ENCODE measurements at places on chromosomes 1 and 21.
A peak's percentile ranks its signal among the peaks of the same experiment; 100 is the strongest.

DNA sequence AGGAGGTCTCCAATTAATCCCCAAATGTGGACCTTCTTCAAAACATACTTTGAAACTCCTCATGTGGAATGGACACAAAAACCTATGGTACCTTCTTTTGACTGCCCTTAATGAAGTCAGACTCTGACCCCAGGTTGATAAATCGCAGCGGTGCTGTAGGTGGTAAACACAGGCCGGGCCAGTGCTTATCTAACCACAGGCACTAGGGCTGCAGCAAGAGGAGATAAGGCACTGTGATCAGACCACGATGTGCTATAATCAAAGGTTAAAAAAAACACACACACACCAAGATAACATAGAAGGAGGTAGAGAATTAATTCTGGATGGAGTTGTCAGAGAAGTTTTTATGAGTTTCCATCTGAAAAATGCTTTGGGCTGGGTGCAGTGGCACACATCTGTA lies 52.3 kb upstream of the SIPA1L2 start:
- DNase-seq = no peak

DNA sequence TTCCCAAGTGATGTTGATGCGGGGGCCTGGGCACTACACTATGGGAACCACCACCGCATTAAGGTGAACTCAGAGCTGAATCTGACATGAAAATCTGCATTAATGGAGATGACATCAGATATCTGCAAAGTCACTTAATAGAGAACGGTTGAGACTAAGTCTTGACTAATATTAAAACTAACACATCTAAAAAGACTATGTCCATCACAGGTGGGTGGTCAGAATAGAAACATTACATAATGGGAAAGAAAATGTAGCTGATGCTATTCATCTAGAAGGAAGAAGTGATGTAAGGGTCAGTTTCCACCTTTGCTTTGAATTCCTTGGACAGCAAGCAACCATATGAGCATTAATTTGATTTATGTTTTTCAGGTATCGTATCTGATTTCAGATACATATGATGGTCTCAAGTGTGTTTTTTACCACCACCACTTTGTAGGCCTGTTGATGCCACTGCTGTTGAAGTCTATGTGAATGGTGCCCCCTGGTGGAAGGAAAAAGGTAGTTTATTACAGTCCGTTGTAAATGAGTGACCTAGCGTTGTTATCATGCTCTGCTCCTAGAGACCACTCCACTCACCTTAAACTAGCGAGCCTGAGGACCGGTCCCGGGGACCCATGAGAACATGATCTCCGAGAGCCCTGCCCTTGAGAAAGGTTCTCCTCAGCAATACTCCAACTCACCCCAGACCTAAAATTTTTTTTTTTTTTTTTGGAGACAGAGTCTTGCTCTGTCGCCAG lies 73.5 kb downstream of the BACH1 start:
- DNase-seq = peak; percentile 74

GRCh38 chr1:46686255-46686654 lies 14.6 kb downstream of the TEX38 start:
- DNase-seq = no peak

GRCh38 chr1:22739648-22740385 lies 29.2 kb downstream of the EPHB2 start:
- no peak for DNase-seq

DNA sequence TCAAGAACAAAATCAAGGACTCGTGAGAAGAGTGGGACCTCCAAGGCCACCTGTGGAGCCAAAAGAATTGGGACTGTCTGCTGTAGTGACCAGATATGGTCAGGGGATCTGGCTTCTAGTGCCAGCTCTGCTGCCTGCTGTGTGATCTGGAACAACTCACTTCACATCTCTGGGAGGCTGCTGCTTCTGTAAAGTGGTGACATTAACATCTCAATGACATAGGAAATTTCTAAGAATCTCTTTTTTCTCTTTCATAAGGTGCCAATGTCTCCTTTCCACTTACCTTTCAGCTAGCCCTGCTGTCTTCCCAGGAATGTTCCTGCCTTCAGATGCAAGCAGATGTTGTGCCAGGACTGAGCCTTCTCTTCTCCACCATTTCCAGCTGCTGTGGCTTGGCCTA lies 5.0 kb upstream of the SRSF4 start:
- DNase-seq = no peak

GRCh38 chr1:120178799-120179756 lies 2.8 kb upstream of the SEC22B start:
- no peak for DNase-seq

GRCh38 chr1:6956488-6957159 lies 171.4 kb downstream of the CAMTA1 start:
- no peak for DNase-seq

GRCh38 chr1:80349218-80349617 lies 1342.7 kb upstream of the ADGRL4 start:
- no peak for DNase-seq

GRCh38 chr1:7611421-7612010 lies 159.6 kb upstream of the VAMP3 start:
- DNase-seq = no peak

GRCh38 chr1:89598450-89599331 lies 34.2 kb upstream of the LRRC8C start:
- peak; percentile 66 for DNase-seq

- no peak for DNase-seq
These were observed 4.4 kb upstream of the KCNC4 start for GRCh38 chr1:110205591-110206155.

DNA sequence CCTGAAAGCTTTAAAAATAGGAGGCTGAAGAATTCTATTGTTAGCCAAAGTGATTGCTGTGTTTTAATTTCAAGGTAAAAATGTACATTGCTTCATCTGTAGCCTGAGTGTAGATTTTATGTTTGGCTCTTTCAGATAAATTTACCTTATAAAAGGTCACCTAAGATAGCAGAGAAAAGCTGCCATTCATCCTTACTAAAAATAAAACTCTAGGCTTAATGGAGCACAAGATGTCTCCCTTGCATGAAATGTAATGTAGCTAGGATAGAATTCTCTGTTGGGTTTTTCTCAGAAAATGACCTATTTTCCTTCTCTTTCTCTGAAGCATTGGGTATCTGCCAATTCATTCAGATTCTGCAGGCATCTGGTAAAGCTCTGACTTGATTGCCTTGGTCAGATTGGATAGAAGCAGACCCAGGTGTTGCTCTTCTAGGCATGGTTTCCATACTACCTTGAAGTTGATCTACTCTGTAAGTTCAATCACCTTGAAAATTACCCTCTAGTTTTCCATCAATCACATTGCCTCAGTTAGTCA lies 176.6 kb upstream of the GORAB start:
- DNase-seq = no peak

GRCh38 chr1:164651351-164651951 lies 92.5 kb downstream of the PBX1 start:
- DNase-seq = no peak

GRCh38 chr1:161379071-161379470 lies 11.4 kb upstream of the CFAP126 start:
- DNase-seq = peak; percentile 23
